Dermis blood vessel endothelial cell (primary cell): ENCODE measurements at places on chromosomes 11 and 22. TPM values are rescaled to one million over a fixed set of nuclear protein-coding genes. Genes with fewer than 3 reads are reported as not detected.

DNA sequence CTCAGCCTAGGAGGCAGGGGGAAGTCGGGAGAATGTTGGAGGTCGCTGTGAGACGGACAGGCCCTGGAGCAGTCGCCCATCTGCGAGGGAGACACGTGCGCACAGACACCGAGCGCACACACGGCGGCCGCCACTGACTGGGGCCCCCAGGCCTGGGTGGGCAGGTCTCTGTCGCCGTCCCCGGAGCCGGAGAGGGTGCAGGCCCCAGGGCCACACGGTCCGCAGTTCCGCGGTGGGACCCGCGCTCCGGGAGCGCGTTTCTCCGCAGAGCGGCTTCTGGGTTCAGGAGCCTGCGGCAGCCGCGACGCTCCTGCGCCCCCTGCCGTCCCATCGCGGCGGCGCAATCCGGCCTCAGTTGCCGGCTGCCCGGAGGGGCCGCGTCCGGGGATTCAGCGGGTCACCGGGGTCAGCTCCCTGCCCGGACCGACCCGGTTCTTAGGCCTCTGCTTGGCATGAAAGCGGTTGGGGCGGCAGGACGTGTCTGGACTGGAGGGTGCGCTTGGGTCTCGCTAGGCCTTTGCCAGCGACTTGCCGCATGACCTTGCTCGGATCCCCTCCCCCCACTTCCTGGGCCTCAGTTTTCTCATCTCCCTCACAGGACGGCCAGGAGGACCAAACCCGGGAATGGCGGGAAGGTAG, 31.2 kb downstream of the PDE2A start:
- peak; percentile 73 for DNase-seq

The MFRP gene
- total RNA-seq = not detected in 2 replicates

DNA sequence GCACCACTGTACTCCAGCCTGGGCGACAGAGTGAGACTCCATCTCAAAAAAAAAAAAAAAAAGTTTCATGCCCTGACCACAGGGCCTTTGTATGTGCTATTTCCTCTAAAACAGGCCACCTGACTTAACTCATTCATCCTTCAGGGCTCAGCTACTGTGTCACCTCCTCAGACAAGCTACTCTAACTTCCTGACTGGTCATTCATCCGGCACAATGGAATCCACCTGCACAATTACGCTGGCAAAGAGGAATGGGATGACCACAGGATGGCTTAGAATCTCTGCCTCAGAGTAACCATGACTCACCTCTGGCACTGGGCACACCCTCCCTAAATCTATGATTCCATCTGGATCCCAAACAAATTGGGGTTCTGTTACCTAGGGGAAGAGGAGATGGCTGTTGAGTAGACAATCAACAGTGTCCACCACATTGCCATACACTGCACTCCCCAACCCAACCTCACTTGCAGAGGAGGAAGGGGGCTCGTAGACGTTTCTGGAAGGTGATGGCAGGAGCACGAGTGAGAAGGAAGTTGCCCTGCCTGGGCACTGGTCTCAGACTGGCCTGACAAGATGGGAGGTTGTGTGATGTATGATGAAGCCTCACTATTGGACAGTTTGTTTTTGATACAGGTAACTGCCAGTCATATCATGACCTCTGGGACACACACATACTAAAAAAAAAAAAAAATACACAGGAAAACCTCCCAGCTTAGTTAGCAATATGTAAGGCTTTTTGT, 22.8 kb upstream of the HMOX1 start:
- DNase-seq = peak; percentile 66

- DNase-seq = no peak
Observed at GRCh38 chr11:28223994-28224393, 115.8 kb downstream of the METTL15 start.

DNA sequence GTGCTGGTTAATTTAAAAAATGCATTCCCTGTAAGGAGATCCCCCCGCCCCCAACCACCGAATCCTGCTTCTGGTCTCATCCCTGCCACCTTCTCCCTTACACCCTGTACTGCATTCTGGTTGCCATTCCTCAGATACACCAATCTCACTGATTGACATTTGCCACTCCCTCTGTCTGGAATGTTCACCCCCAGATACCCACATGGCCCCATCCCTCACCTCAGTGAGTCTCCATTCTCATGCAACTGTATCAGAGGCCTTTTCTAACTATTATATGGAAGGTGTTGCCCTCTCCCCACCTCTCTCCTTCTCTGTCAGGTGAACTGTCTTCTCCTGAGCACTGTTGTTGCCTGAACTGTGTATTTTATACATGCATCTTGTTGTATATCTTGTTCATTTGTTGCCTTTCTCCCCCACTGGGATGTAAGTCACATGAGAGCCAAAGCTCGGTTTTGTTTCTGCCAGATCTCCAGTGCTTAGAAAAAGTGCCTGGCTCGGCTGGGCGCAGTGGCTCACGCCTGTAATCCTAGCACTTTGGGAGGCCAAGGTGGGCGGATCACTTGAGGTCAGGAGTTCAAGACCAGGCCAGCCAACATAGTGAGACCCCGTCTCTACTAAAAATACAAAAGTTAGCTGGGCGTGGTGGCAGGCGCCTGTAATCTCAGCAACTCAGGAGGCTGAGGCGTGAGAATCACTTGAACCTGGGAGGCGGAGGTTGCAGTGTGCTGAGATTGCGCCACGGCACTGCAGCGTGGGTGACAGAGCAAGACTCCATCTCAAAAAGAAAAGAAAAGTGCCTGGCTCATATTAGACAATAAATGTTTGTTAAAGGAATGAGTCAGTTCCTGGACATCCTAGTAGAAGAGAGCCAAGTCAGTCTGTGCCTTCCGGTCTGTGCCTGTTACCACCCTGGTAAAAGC, 61.0 kb downstream of the TNRC6B start:
- peak; percentile 76 for DNase-seq

The EEF1G gene
- total RNA-seq = 1,345 and 1,561 TPM in 2 replicates

The KDM4E gene
- not detected in 2 replicates for total RNA-seq

GRCh38 chr22:42969348-42969975, 45.5 kb downstream of the PACSIN2 start:
- DNase-seq = no peak

The SYCE3 gene
- total RNA-seq = not detected in 2 replicates

The OR2D2 gene
- 0.17 TPM in 1 of 2 replicates, not detected in the other for total RNA-seq

The POU2F3 gene
- under 0.01 TPM in 1 of 2 replicates, not detected in the other for total RNA-seq

The CWF19L2 gene
- total RNA-seq = 12.4 and 16.0 TPM in 2 replicates

The SLC43A1 gene
- total RNA-seq = 16.7 and 18.4 TPM in 2 replicates

GRCh38 chr11:46330563-46331281, 16.5 kb upstream of the DGKZ start:
- no peak for DNase-seq

GRCh38 chr11:19092850-19093249, 24.1 kb upstream of the ZDHHC13 start:
- no peak for DNase-seq

The NAGA gene
- total RNA-seq = 22.6 and 36.9 TPM in 2 replicates

DNA sequence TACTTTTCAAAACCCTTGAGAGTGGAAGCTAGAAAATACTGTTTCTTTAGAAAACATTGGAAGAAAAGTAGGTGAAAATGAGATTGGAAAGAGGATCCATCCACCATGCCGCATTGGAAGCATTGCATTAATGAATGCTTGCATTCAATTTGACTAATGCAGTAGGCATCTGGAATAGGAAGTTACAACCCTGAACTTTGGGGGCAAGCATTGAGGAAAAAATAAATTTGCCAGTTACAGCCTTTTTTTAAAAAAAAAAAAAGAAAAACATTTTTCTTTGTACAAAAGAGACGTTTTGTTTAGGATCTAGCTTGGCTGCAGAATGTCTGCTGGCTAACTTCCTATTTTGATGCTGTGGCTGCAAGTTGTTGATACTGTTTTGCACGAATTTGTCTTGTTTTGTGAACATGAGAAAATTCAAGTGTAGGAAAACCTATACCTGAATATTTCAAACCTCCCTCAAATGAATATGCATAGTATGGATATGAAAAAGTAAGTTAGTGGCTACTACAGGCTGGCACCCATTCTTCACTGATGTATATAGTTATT, 28.1 kb downstream of the RTN3 start:
- DNase-seq = peak; percentile 44

DNA sequence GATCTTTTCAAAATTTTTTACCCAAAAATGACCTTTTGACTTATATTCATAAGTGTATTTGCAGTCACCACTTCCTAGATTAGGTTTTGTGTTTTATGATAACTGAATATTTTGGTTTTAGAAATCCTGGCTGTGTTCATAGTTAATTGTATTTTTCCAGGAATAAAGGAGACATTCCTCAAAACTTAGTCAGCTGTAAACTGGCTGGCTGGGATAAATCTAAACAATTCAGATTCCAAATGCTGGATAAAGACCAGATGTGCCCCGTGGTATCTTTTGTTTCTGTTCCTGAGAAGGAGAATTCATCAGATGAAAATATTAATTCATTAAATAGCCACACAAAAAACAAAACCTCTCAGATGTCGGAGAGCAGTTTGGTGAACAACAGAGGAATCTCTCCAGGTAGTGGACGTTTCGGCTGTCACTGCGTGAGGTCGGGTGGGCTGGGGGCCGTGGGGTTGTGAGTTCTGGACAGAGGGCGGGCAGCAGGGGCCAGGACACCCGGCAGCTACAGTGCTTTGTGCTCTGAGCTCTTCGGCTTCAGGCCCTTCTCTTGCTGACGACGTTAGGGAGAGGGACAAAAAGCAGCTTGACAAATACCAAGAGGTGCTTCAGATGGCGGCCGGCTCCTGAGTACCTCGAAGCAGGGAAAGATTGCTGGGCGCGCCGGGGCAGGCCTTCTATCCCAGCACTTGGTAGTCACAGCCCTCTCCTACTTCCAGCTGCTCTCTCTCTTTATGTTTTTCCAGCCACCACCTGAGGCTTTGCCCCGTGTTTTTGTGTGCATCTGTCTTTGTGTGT, 24.6 kb downstream of the MOV10L1 start:
- peak; percentile 85 for DNase-seq

DNA sequence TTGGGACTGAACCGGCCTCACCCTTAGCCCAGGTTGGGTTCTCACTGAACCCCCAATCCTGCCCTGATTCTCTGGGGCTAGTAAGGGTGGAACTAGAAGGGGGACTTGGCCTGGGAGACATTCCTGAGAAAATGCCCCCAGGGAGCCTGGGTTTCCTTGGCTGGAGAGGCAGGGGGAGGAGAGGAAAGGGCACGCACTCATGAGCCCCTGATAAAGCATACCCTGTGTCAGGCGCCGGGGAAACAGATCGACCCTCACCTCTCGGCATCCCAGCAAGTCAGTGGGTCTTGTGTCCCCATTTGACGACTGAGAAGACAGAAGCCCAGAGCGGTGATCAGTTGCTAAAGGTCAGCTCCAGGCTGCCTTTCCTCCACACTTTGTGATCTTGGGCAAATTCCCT, 47.7 kb upstream of the RTL6 start:
- no peak for DNase-seq

DNA sequence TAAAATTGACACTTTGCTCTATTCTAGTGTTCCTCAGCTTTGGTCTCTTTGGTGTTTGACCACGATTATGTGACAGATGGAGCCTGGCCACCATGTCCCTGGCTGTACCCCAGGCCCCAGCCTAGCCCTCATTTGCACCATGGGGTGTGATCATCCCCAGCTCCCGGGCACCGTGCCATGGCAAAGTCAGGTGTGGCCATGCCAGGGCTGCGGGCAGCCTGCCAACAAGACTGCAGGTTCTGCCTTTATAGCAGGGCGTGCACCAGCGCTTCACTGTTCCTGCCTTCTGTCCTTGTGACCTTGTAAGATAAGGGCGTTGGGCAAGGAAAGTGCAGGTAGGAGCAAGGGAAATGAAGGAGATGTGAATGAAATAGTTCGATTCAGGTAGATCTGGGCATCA, 22.4 kb upstream of the APOBEC3A start:
- DNase-seq = no peak

The C11orf16 gene
- total RNA-seq = not detected in 2 replicates

GRCh38 chr11:111206472-111206871, 39.1 kb upstream of the POU2AF2 start:
- DNase-seq = no peak

The HORMAD2 gene
- total RNA-seq = not detected in 2 replicates

GRCh38 chr11:130486391-130486836, 38.0 kb downstream of the ADAMTS15 start:
- DNase-seq = no peak

- no peak for DNase-seq
Observed at GRCh38 chr22:47199979-47200272, 437.5 kb downstream of the TBC1D22A start.

- no peak for DNase-seq
Observed at GRCh38 chr11:32527261-32528175, 56.1 kb upstream of the EIF3M start.

- no peak for DNase-seq
Observed at GRCh38 chr11:20501971-20502370, 97.4 kb upstream of the SLC6A5 start.

DNA sequence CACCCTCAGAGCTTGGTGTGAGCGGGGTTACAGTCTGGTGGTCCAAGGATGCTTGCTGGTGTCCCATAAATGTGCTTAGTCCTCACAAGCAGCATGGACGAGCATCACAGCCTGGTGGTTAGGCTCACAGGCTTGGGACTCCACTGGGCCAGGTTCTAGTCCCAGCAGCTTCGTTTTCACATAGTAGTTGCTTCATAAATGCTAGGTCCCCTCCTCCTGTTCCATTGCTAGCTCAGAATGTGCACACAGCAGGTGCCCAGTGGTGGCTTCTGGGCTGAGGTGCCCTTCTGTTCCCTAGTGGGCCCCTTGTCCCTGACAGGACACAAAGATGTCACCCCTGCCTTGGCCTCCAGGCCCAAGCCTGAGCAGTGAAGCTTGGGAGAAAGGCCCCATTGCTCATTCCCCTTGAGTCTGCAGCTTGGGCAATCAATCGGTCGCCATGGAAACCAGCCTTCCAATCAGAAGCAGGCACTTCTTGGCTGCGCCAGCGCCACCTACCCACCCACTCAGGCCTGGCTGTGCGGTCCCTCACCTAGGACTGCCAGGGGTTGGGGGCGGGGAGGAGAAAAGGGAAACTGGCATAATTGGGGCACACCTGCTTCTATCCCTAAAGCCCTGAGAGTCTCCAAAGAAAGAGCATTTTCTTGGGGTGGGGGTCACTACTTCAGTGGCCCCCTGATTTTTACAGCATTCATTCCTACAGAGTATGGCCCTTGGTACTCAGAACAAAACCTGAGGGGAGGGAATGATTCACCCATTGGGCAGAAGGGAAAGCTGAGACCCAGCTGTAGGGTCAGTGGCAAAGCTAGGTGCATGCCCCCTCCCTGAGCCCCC, 48.1 kb downstream of the CYTH4 start:
- DNase-seq = peak; percentile 81

- peak; percentile 62 for DNase-seq
Observed at GRCh38 chr22:24753914-24754313, 20.6 kb downstream of the PIWIL3 start.

The LYVE1 gene
- 64.6 and 70.3 TPM in 2 replicates for total RNA-seq

- no peak for DNase-seq
Observed at GRCh38 chr22:23847991-23848864, 9.4 kb upstream of the DERL3 start.

DNA sequence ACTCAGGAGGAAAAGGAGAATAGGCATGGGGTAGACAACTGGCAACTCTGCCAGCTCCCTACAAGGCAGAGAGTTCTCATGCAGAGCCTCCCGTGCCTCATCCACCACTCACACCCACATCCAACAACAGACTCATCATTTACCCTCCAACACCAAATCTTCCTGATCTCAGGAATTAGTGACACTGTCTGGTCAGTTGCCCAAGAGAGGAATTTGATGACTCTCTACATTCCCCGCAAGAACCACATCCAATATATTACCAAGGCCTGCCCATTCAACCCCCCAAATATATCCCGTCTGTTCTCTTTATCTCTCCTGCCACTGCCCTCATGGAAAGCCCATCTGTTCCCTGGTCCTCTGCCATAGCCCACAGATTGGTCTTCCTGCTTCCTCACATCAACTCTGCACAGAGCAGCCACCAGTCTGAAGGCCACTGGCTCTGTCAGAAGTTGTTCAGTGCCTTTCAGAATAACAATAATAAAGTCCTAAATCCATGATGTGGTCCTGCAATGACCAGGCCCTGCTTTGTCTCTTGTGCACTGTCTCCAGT, 57.5 kb upstream of the CD82 start:
- no peak for DNase-seq

The CCDC157 gene
- total RNA-seq = 1.5 and 2.2 TPM in 2 replicates

The CRELD2 gene
- total RNA-seq = 77.4 and 123 TPM in 2 replicates

The IGLL1 gene
- total RNA-seq = not detected in 2 replicates
